ENCODE measurements at places on chromosomes 2 and 18. TPM values are rescaled to one million over a fixed set of nuclear protein-coding genes. Genes with fewer than 3 reads are reported as not detected.

The PPP1R1C gene
- total RNA-seq: not detected

The ANO7 gene
- 0.59 TPM for total RNA-seq

The TTC39C gene
- total RNA-seq: 22.5 TPM

The ZSWIM2 gene
- total RNA-seq: not detected

The COLEC11 gene
- 0.56 TPM for total RNA-seq

The ITPRID2 gene
- total RNA-seq: 53.1 TPM

The ASAP2 gene
- total RNA-seq: 3.3 TPM

The RAB6D gene
- total RNA-seq: not detected

The PPM1G gene
- total RNA-seq: 51.9 TPM
